Activated T-helper 1 cell treated with anti-CD3 and anti-CD28 coated beads, Interleukin-2, amount 50 U/mL, for 16 hours (primary cell): ENCODE measurements at places on chromosomes 2 and 18.

DNA sequence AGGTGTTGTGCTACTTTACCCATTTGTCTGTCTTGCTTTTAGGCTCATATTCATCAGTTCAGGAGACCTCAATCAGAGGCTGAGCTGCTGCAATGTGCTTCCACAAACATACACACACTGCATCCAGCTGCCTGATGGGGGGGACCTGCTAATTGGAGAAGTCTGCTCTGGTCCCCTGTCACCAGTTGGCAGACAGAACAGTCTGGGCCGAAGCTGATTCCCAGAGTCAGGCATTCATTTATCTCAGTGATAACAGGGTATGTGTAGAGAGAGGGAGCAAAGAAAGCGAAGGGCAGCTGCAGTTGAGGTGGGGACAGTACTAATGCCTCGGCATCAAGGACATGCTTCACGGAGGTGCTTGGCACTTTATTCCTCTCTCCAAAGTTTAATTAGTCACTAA, 584.3 kb upstream of the PIK3C3 start:
- DNase-seq: no peak

DNA sequence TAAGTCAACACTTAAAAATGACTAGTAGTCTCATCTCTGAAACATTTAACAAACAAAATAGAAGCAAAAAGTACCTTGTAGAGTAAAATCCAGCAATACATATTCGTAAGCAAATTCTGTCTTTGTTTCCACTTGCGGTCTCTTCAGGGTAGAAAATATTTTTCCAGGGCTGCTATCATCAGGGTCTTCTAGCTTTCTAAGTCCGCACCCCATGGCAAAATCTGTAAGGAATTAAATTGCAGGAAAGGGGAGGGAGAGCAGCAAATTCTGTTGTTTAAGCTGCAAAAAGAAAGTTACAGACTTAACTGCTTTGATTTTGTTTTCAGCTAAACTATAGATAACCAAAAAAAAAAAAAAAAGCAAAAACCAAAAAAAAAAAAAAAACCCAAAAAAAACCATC, at the start of gene RFTN2:
RFTN2 (minus strand) TSS at position 342 of the 400 bp plus-strand sequence; CDS start at position 213, 129 bp downstream.
- no peak for DNase-seq

DNA sequence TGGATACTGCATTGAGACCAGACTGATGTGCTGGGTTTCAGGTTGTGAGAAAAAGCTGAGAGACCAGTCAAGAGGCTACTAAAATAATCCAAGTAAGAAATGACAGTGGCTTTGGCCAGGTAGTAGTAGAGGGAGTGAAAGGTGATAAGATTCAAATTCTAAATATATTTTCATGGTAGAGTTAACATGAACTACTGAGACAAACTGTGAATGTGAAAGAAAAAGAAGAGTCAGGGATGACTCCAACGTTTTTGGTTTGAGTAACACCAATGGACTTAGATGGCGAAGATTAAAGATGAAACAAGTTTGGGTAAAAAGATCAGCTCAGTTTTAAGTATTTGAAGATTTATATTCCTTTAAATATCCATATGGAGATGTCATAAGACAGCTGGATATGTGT, 209.4 kb downstream of the ZEB2 start:
- no peak for DNase-seq

GRCh38 chr2:234939576-234939975, 12.2 kb upstream of the SH3BP4 start:
- no peak for DNase-seq

GRCh38 chr2:29430382-29431112, 315.3 kb downstream of the CLIP4 start:
- no peak for DNase-seq

DNA sequence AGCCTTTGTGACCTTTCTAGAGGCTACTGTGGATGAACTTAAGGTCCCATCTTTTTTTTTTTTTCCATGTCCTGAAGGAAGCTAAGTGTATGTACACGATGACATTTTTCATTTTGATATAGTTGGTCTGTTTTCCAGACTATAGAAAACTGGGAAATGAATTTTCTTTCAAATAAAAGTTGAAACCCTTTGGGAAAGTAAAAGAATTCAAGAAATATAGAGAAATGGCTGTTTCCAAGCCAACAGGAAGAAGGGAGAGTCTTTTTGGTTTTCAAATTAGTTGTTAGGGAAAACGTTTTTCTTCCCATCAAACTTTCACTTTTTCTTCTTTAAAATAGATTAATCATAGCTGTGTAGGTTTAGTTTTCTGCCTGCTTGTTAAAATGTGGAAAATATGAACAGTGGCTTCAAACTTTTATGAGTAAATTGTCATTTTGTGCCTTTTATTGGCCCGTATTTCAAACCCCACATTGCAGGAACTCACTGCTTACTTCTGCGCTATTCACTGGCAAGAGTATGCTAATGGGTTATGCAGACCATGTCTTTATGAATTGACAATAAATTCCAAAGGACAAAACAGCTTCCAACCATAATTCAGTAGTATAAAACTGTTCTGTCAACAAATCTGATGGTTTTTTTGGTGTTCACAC, 27.7 kb upstream of the LYPD1 start:
- no peak for DNase-seq

GRCh38 chr2:173355132-173355865, 627 bp downstream of the CDCA7 start:
- DNase-seq: no peak

- no peak for DNase-seq
These were observed 13.6 kb upstream of the TMEM185B start for GRCh38 chr2:120236791-120237190.

DNA sequence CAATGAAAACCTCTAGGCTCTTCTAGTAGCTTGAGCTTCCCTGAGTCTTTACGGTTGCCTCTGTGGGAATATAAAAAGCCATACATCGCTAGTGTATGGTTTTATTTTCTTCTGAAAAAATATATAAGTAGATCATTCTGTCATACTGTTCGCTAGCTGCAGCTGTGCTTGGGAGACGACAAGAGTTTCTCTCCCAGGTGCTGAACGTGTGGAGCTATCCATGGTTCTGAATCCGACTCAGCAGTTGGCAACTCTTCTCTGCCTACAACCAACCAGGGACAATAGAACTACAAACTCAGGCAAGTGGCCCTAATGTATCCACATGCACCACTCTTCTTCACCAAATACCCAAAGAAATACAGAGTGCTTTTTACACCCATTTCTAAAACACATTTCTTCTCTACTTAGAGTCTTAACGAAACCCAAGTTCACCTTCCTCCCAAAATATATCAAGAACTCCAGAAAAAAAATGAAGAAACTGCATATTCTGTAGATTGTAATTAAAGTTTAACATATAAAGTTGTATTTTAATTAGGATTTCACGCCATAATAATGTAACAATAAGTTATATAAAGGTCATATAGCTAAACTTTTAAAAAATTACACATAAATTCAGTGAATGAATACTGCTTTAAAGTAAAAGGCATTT, 2.2 kb upstream of the KCNH7 start:
- no peak for DNase-seq

- no peak for DNase-seq
These were observed 584 bp downstream of the COA5 start for GRCh38 chr2:98607741-98608115.

GRCh38 chr18:74186661-74187060, 38.3 kb downstream of the TIMM21 start:
- no peak for DNase-seq

DNA sequence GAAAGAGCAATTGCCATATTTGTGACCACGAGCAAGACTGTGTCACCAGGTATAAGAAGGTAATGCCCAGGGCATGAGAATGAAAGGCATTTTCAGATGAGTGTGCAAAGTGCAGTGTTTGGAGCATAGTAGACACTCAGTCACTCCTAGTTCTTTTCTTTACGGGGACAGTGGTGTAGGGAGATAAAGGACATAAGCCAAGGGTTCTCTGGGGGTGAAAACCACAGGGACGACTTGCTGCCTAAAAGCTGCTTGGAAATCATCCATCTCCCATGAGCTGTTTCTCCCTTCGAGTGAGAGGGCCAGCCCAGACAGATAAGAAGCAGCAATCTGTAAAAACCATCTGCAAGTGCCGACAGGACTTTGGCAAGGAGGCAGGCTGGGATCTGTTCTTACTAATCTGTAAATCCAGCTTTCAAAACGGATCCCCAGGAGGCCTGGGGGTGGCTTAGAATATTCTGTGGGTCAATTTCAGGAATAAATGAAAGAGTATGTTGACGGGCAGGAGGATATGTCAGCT, 221.6 kb downstream of the LPIN1 start:
- DNase-seq: no peak

GRCh38 chr2:32958821-32959220, 12.1 kb downstream of the LTBP1 start:
- no peak for DNase-seq

GRCh38 chr2:238339814-238340213, 19.5 kb downstream of the TRAF3IP1 start:
- no peak for DNase-seq
